Suppressor macrophage treated with lipopolysaccharide for 4 hours (primary cell): ENCODE measurements at places on chromosomes 2 and 18.

DNA sequence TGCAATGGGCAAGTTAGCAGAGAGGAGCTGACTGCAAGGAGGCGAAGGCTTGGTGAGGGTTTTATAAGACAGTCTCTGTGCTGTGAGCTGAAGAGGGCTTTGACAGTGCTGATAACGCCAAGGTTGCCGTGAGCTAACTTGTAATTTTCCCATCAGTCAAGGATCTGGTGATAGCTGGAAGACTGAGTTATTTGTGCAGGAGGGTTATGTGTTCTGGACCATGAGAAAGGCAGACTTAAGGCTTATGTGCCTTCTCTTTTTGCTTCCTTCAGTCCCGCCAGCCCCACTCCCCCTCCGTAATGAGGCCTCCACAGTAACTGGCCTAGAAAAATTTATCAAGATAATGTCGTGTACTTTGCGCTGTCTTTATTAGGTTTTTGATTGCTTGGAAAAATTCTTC is 94.6 kb downstream of the RTP5 start:
- no peak for DNase-seq

DNA sequence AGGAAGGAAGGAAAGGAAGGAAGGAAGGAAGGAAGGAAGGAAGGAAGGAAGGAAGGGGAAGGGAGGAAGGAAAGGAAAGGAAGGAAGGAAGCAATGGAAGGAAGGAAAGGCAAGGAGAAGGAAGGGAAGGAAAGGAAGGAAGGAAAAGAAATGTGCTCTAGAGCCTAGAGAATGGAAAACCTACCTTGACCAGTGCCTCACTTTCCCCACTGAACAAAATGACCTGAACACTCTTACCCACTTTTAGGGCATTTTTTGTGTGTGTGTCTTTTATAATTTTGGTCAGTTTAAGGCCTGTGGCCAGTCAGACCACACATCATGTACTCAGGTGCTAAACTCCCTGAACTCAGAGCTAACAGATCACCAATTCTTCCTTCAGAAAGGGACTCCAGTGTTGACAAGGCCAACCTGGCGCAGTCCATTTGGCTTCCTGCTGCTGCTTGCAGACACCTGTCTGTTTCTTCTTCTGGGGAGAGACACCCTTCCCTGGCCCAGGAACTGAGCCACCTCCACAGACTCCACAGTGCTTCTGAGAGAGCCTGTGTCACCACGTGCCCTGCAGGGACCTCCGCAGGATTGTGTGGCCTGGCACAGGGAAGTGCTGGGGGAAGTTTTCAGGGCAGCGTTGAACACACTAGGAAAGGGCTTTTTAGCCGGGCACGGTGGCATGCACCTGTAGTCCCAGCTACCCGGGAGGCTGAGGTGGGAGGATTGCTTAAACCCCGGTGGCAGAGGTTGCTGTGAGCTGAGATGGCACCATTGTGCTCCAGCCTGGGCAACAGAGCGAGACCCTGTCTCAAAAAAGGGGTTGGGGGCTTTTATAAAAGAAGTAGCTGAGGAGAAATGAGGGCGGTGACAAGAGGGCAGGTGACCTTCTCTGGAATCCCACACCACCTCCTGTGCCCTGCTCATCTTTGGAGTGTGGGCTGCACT is 57.2 kb downstream of the DDX1 start:
- DNase-seq: no peak

GRCh38 chr18:79634186-79634585 is 45.4 kb upstream of the CTDP1 start:
- DNase-seq: no peak

DNA sequence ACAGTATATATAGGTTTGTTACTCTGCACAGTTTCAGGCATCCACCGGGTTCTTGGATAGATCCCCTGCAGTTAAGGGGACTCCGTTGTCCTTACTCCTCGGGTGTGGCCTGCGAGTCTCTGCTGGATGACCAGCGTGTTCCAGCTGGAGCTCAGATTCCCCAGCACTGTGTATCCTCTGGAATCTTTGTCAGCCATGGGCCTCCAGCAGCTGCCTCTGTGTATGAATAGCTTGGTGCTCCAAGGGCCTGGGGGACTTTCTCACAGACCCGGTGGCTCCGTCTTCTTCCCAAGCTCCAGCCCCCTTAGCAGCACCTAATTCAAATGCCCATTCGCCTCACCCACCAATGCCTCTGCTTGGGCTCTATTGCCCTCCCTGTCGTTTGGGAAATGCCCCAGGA is 6.3 kb downstream of the ANO7 start:
- DNase-seq: no peak

DNA sequence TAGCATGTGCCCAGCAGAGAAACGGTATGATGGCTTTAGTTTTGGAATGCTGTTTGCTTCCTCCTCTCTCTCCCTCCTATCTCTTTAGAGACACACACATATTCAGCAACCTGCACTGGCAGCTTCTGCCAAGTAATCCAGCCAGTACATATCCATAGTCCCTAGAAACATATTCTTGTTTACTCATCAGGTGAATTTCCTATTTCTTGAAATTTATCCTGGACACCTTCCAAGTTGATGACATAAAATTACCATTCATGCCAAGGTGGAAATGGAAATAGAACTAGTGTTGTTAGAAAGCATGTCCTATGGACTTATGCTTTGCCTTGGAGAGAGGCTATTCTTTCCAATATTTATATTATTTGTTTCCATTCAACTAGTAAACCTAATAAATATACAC is 50.9 kb upstream of the RGPD4 start:
- DNase-seq: no peak

DNA sequence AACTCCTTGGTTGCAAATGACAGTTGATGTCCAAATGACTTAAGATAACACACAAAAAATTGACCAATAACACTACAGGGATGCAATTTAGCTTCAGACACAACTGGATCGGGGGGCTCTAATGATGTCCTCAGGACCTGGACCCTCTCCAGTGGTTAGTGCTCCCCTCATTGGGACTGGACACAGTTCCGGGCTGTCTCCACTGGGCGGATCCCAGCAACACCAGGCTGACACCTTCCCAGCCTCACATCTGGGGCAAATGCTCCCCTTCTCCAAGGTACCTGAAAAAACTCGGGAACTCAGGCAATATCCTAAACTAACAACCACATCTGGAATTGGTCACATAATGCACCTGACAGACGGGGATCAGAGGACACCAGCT is 48.7 kb downstream of the PSMG2 start:
- no peak for DNase-seq

GRCh38 chr18:7116001-7116730 is 1.4 kb downstream of the LAMA1 start:
- no peak for DNase-seq

- no peak for DNase-seq
Observed at GRCh38 chr2:127778850-127779249, 32.1 kb downstream of the WDR33 start.

GRCh38 chr2:9705196-9705595 is 74.4 kb upstream of the YWHAQ start:
- peak; percentile 37 for DNase-seq

DNA sequence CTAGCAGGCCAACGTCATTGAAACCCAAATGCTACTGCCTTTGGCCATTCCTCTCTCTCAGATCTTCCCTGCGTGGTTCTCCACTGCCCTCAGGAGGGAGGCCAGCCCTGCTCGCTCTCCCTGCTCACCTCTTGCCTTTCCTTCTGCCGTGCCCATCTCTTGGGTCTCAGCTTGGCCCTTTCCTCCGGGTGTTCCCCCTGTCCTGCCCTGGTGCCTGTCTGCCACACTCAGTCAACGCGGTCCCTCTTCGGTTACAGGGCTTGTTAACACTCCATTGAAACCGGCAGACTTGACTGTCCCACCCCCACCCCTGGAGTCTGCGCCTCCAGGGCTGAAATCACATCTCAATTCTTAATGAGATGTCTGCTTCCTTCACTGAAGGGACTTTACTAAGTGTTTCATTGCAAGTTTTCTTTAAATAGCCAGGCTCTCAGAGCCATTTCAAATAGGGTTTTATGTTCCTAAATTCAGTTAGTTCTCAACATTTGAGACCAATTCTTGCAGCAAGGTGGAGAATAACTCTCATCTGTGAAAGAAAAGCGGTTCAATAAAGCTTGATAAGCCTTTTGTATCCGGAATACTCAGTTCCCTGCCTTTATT is 237.6 kb downstream of the DYSF start:
- no peak for DNase-seq

DNA sequence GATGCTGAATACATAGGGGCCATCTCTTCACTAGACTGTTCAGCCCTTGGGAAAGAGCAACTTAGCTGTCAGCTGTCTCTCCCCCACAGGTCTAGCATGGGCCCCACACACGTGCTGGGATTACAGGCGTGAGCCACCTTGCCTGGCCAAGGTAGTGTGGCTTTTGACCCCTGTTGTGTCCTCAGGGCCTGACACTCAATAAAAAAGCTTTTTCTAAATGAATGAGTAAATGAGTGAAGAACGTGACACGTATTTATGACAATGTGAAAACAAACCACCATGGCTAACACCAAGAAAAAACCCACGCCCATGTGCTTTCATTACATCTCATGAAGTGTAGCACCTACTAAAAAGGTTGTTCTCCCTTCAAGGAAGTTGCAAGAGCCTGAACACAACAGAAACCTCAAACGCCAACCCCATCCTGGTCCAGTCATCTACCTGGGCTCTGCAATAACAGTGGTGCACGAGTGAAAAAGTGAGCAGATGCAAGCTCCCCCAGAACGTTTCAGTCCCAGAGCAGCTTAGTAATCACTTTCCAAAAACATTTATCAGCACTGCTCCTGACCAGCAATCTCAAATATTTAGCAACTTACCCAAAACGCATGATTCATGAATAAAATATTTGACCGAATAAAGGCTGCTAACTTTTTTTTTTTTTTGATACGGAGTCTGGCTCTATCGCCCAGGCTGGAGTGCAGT is 3.4 kb downstream of the WDFY1 start:
- no peak for DNase-seq

- DNase-seq: no peak
Observed at GRCh38 chr18:22683196-22683676, 249.9 kb upstream of the RBBP8 start.

DNA sequence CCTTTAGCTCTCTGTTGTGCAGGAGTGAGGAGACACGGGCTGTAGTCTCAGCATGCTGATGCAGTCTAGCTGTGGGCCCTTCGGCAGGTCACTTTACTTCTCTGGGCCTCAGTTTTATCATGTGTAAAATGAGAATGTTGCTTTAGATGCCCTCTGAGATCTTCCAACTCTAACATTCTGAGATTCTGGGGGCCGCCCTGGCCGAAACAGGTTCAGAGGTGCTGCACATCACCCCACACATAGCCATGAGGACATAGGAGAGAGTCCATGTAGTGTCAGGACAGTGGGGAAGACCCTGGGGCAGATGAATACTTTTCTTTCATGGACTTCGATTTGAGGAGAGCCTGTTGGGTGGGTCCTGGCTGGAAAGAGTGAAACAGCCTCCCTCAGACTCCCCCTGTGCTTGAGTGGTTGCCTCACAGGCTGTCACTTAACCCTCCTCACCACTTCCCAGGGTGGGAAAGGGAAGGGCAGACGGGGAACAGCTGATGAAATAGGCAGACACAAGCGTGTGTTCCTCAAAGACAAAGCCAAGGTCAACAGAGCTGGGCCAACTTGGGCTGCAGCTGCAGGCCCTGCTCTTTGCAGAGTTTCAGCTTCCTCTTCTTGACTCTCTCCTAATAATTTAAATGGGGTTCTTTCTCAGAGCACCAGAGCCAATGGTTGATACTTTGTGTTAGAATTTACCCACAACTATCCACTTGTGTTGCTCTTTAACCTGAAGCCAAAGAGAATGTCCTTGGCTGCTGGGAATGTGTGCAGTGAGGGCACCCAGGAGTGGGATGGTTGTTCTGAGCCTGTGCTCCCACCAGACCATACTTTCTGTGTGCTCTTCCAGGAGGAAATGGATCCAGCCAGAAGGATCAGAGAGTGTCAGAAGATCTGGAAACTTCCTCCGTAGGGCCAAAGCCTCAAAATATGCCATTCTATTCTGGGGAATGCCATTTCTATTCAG is 14.7 kb upstream of the MRPL33 start:
- peak; percentile 74 for DNase-seq

GRCh38 chr2:38106405-38107094 is 30.6 kb upstream of the CYP1B1 start:
- DNase-seq: no peak

- no peak for DNase-seq
Observed at GRCh38 chr18:415617-416612, 84.6 kb downstream of the COLEC12 start.

DNA sequence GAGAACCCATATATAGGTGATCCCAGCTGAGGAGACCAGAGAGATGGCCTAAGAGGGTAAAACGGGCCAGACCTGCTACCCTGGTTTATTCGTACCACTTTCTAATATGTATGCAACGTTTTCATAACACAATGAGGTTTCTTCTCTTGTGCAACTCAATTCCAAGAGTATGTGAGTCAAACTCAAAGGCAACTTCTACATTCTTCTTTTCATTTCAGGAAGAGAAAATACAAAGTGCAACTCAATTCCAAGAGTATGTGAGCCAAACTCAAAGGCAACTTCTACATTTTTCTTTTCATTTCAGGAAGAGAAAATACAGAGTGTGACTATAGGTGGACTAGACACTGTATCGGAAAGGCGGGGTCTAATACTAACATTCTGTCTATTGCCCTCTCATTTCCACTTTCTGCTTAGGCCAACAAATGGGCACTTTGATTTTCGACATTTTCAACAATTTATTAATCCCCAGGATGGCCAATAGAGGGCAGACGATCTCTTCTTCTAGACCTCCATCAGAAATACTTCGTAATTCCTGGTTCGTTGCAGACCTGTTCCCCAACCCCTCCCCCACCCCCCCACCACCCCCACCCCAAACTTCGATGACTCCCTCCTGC is 3.7 kb upstream of the CRIM1 start:
- DNase-seq: peak; percentile 78

DNA sequence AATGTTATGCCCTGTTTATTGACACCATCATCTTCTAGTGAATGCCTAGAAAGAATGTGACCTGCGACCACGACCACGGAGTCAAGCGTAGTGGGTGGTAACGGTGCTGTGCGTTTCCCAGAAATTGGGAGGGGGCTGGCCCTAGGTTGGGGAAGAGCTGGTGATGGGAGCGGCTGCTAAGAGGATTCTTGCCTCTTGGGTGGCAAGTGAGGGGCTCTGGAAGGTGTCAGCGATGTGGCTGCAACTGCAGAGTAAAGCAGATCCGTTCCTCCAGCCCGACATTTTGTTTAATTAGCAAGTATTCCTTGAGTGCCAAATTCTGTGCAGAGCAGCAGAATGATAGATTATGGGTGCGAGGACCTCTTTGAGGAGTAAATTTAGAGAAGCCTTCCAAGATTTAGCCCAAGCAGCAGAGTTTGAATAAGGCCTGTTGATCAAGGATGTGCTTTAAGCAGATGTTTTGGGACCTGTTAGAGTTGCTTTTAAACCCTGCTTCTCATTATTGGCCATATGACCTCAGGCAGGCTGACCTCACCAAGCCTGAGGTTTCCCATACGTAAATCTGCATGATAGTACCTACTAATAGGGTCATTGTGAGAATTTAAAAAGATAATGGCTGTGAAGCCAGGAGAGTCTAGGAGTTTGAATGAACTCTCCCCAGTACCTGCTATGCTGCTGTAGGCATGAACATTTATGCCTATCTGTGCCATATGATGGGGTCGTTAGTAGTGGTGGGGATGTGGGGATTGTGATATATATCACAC is 287.7 kb downstream of the PTGR3 start:
- DNase-seq: no peak

GRCh38 chr2:157441072-157441454 is 2.8 kb downstream of the CYTIP start:
- peak; percentile 42 for DNase-seq
